Naive thymus-derived CD4-positive, alpha-beta T cell (primary cell): ENCODE measurements at places on chromosomes 16 and 17. TPM values are rescaled to one million over a fixed set of nuclear protein-coding genes. Genes with fewer than 3 reads are reported as not detected.

DNA sequence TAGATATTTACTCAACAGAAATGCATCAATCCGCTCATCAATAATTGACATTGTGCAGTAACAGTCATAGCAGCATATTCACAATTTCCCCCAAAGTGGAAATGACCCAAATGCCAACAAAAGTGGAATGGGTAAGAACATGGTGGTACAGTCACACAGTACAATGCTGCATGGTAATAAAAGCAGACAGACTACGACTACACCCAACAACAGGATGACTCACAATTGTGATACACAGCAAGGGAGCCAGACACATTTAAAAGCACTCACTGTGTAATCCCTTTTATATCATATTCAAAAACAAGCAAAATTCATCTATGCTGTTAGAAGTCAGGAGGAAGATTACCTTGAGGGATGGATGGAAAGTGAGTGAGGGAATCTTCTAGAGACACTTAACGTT lies 76.5 kb upstream of the NUDT7 start:
- DNase-seq: no peak
- H3K27ac ChIP-seq: no peak overlapping the region
- no peaks in the 10 kb centered on the region for H3K4me1 ChIP-seq
- H3K27me3 ChIP-seq: no peaks in the 10 kb centered on the region
- H3K36me3 ChIP-seq: no peaks in the 10 kb centered on the region

DNA sequence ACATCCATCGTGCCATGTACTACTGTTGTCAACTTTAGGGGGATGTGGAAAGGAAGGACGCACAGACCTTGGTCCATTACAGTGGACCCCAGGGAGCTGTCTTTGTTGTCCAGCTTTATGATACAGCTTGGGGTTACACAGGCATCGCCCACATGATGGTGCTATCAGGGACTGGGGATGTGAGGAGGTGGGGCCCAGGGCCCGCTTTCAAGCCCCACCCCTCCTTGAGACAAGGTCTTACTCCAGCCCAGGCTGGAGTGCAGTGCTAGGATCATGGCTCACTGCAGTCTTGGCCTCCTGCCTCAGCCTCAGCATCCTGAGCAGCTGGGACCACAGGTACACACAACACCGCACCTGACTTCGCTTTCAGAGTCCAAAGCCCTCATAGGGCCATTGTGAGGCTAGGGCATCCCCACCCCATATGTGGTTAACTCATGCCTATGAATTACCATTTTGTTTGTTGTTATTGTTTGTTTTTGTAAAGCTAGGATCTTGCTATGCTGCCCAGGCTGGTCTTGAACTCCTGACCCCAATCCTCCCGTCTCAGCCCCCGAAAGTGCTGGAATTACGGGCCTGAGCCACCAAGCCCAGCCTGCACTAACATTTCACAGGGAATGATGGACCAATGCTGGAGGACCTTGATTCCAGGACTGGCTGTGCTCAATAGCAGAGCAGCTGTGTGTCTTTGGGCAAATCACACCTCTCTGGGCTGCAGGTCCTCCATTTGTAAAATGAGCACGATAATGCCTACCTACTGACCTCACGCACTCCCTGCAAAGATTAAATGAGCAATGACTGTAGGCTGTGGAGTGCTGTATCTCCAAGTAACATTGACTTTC lies 17.2 kb downstream of the ST3GAL2 start:
- no peak overlapping the region for H3K4me3 ChIP-seq
- no peaks in the 10 kb centered on the region for H3K27me3 ChIP-seq
- peaks cover 5% of the 10 kb centered on the region for H3K36me3 ChIP-seq
- H3K27ac ChIP-seq: no peak overlapping the region
- no peak for DNase-seq
- peaks cover 11% of the 10 kb centered on the region for H3K4me1 ChIP-seq

Gene COG4
- 39.9 TPM for total RNA-seq

Gene TBC1D28
- not detected for total RNA-seq

Gene CSH2
- total RNA-seq: 5.3 TPM

Gene FOXN1
- not detected for total RNA-seq
